NCI-H187 (cell line): ENCODE measurements at places on chromosomes 7 and 10.

DNA sequence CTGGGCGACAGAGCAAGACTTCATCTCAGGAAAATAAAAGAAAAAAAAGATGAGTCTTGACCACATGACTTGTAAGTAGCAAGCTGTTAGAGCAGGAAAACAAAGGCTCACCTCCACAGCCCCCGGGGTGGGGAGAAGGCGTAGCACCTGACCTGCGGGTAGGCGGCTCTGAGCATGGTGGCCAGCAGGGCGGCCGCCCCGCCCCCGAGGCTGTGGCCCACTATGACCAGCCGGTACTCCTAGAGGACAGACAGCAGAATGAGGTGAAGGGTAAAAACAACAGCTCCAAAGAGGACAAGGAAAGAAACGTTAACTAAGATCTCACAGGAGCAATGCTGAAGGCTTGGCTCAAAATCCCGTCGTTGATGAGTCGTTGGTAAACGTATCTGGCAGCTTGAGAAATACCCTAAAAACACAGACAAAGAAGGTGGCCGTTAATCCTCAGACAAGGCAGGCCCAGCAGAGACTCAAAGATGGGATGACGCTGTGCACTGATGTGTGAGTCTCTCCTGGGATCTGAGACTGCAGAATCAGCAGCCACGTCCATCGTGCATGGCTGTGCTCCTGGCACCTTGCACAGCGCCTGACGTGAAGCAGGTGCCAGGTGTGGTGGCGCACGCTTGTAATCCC is 31.1 kb downstream of the DAGLB start:
- DNase-seq = no peak

GRCh38 chr10:76040107-76040829 is 608.8 kb downstream of the LRMDA start:
- no peak for DNase-seq

GRCh38 chr7:50216626-50217025 is 87.9 kb upstream of the IKZF1 start:
- no peak for DNase-seq

DNA sequence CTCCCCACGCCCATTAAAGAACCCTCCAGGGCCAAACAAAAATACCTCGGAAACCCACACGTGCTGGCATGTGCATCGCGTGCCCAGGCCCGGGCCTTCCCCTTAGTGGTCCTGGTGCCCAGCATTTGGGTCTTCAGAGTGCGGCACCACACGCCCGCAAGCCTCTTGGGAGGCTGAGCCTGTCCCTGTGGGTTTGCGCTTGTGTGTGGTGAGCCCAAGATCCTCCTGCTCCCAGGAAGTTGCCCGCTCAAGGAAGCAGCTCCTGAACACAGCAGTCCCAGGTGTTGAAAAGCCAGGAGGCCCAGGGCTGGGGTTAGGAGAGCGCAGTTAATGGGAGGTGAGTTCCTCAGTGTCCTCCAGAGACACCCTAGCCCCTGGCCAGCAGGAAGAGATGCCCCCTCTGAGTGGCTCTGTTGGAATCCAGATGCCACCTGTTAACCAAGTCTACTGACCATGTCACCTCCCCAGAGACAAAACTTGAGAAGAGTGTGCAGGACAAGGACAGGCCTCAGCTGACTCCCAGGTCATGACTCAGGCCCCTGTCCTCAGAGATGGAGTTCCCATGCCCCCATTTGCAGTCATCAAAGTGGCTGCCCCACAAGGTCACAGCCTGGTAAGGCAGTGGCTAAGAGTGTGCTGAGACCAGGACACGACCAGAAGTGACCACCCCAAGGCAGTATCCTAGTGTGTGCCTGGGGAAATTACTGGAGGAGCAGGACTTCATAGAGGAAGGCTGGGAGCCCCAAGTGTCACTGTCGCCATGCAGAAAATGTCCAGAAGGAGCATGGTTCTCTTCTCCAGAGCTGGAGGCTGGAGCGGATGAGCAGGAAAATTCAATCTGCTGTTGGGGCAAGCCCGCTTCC is 5.2 kb downstream of the FZD9 start:
- DNase-seq = no peak

- DNase-seq = no peak
Observed at GRCh38 chr10:79367426-79368189, 20.3 kb downstream of the PPIF start.
